ENCODE measurements at places on chromosomes 5 and 9.

DNA sequence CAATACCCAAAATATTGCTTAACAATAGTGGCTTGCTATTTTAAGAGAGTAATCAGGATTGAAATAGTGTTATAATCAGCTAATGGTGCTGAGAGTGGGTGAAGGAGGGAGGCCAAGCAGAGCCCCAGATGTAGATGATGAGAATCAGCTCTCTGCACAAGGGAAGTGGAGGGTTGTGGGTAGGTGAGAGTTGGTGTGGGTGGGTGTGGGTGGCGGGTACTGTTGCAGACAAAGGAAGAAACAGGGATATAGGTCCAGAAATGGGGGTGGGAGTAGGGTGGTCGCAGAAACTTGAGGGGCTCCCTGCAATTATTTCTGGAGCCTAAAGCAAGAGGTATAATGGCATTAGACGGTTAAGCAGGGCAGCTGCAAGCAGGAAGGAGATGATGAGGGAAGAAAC is 7.4 kb upstream of the ADCY2 start:
- DNase-seq: no peak

- DNase-seq: no peak
Observed at GRCh38 chr9:84327184-84327583, 13.4 kb downstream of the SLC28A3 start.

GRCh38 chr9:132546148-132547051 is 36.0 kb upstream of the BARHL1 start:
- no peak for DNase-seq

GRCh38 chr9:131045300-131046092 is 36.5 kb downstream of the LAMC3 start:
- no peak for DNase-seq

DNA sequence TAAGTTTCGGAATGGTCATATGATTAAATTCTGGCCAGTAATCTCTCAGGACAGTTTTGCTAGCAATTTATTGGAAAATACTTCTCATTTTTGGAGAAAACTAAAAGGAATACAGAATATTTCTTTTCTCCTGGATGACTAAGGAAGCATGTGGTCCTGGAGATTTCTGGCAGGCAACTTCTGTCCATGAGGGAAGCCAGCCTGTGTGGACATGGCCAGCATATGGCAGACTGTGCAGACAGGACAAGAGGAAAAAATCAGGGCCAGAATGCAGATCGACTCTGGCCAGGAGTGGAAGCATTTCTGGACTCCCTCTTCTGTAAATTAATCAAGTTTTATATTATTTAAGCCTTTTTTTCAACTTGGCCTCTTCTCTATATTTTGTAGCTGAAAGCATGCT is 100.4 kb upstream of the CDH18 start:
- no peak for DNase-seq

GRCh38 chr9:15882328-15882727 is 329.5 kb downstream of the CCDC171 start:
- no peak for DNase-seq

DNA sequence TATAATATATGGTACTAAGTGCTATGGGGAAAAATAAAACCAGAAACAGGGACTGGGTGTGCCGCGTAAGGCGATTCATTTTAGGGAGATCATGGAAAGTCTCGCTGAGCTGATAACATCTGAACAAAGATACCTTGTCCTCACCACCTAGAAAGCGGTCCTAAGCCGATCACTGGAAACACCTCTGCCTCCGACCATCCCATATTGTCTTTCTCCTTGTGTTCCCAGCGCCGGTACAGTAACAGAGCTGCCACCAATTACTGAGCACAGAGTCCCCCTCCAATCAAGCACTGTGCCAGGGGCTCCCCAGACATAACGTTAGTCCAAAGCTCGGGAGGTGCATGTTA is 704 bp downstream of the CCDC112 start:
- peak; percentile 4 for DNase-seq

DNA sequence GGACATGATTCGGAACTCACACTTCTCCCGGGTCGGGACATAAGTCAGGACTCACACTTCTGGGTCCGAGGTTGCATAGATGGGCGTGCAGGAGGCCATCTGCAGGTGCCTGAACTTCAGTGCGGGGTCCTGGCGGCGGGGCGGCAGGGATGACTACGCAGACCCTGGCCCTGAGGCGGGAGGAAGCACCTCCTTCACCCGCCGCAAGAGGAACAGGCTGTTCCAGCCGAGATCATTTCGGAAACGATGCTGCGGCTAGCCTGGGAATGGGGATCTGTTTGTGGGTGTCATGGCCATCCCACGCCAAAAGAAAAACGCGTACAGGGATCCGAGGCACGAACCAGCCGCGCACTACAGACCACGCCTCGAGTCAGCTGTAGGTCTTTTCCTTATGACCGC is 196.6 kb downstream of the TTLL11 start:
- DNase-seq: no peak

DNA sequence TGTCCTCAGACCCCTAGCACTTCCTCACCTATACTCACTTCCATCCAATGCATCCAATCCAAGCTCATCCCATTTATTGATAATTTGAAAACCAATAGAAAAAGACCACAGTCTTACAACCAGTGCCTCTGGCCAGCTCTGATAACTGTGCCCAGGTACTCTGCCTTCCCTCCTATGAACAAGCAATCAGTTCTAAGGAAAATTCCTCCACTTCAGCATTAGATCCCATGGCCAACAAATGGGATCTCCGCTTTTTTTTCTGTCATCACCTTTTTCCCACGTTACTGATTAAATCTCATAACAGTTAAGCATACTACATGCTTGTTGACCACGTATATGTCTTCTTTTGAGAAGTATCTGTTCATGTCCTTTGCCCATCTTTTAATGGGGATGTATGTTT is 41.7 kb upstream of the GLIS3 start:
- no peak for DNase-seq

DNA sequence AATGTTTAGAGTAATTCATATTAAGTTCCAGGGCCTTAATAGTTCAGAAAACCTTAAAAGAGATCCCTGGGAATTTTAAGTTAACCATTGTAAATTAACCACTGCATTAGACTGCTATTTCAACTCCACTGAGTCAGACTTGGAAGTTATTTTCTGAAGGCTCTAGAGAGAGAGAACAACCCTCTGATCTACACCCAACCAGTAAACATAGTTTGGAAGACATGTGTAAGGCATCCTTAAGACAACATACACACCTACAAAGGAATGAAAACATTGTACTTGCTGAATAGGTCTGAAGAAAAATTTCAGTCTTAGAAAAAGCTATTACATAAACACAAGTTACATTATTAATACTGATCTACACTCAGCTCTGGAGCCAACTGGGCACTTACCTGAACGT is 158.2 kb upstream of the FST start:
- DNase-seq: no peak

Measured in CD4-positive, alpha-beta memory T cell (primary cell).